A673 (cell line): ENCODE measurements at places on chromosomes 12 and 14.
A peak's percentile ranks its signal among the peaks of the same experiment; 100 is the strongest.

GRCh38 chr12:104682790-104683279 is 226.1 kb downstream of the CHST11 start:
- DNase-seq = no peak

GRCh38 chr14:93056166-93056839 is 59.4 kb downstream of the ITPK1 start:
- no peak for DNase-seq

GRCh38 chr12:115771601-115772000 is 505.9 kb downstream of the MED13L start:
- DNase-seq = no peak

DNA sequence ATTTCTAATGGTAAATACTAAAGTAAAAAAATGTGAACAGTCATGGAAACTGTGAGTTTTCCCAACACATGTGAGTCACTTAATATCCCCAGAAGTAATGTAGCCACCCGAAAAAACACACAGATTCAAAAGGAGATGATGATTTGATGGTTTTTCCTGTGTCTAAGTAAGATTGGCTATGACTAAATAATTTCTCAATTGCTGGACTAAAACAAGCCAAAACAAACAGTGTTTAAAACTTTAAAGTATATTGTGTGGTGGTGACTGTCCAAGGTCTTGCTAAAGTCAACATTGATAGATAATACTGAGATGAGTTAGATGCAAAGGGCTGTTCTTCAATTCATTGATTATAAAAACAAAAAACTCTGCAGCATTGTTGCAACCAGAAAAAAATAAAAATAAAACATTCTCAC is 89.6 kb upstream of the SOX5 start:
- no peak for DNase-seq

DNA sequence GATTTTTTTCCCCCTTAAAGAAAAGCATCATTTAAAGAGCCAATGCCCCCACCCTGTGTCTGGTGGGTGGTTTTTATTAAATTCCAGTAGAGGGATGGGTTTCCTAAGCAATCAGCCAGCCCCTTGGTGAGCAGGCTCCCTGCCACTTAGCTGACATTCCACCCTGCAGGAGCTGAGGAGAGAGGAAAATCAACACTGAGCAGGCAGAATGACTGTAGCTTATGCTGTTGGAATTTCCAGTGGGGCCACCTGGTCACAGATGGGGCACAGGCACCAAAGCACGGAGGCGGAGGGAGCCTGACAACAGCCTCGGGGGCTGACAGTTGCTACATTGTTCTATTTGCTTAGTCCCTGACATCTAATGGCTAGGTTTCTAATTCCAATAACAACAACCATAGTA is 127.7 kb downstream of the TMEM30B start:
- DNase-seq = peak; percentile 60
